ENCODE measurements at places on chromosomes 16 and 17.
A peak's percentile ranks its signal among the peaks of the same experiment; 100 is the strongest.

GRCh38 chr17:15351925-15352324, 10.5 kb upstream of the TEKT3 start:
- no peak for DNase-seq

DNA sequence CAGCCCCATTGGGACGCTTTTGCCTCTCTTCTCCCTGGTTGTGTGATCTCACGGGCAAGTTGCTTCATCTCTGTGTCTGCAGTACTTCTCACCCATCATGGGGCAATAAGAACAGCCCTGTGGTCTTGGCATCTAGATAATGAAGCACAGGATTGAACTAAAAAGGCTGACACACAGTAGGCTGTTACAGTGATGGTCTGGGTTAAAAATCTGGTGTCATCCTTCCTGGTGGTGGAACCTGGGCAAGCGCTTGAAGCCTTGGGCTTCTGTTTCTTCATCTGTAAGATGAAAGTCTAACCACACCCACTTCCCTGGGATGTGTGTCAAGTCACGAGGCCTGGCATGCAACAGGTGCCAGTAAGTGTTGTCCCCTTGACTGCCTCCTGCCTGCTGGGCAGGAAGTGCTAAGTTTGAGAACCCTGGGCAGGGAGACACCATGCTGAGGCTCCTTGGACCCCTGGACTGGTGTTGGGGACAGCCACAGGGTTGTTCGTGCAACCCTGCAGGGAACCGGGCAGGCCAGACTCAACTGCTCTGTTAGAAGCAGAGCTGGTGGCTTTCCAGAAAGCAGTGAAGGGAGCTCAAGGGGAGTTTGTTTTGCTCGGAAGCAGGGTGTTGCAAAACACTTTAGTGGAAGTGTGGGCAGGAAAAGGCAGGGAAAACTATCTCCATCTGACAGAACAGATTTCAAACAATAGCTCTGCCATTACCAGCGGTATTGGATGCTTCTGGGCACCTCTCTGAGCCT, 5.9 kb upstream of the MAP2K3 start:
- no peak for DNase-seq

GRCh38 chr16:1188432-1189189, 35.7 kb downstream of the CACNA1H start:
- no peak for DNase-seq

GRCh38 chr17:64320613-64321553, 57.8 kb upstream of the TEX2 start:
- DNase-seq, result peak; percentile 88

- no peak for DNase-seq
Observed at GRCh38 chr16:72910875-72911274, 137.1 kb downstream of the ZFHX3 start.

DNA sequence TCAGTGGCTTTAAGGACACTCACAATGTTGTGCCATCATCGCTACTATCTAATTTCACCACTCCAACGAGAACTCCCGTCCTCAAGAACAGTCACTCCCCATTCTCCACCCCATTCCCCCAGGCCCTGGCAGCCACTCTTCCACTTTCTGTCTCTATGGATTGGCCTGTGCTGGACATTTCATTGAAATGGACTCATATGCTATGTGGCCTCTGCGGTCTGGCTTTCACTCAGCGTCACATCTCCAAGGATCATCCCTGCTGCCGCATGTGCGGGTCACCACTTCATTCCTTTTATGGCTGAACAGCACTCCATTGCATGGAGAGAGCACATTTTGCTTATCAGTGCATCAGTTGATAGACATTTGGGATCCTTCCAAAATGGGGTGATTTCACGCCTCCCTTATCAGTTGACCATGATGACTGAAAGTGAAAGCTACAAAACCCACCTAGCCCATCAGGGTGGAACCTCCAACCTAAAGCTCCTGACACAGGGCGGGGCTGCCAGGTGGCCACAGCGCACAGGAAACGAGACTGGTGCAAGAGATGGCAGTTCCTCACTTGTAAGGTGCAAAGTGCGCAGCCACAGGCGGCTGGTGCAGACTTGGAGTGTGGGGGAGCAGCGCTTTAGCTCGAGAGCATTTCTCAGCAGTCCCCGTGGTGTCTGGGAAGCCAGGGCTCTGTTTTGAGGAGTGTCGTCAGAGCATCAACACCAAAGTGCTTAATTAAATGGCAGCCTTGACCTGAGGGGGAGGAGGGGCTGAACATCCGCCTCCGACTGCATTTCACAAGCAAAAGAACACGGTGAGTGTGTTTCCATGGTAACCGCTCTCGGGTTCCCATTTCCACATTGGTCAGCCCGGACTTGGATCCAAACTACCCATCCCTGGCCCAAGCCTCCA, 23.8 kb downstream of the COTL1 start:
- DNase-seq, result no peak

DNA sequence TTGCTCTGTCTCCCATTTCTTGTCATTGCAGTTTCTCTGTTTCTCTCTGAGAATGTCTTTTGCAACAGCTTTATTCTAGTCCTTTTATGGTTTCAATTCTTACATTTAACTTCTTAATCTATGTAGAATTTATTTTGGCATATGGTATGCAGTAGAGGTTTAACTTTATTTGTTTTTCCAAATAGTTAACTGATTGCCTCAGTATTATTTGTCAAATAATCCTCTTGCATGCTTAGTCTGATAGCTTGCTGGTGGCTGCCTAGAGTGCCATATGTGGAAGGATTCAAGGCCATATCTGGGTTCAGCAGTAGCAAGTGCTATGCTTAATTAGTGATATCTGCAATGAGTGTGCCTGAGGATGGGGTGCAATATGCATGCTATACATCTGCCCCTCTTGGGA, 6.9 kb downstream of the SNTB2 start:
- no peak for DNase-seq

DNA sequence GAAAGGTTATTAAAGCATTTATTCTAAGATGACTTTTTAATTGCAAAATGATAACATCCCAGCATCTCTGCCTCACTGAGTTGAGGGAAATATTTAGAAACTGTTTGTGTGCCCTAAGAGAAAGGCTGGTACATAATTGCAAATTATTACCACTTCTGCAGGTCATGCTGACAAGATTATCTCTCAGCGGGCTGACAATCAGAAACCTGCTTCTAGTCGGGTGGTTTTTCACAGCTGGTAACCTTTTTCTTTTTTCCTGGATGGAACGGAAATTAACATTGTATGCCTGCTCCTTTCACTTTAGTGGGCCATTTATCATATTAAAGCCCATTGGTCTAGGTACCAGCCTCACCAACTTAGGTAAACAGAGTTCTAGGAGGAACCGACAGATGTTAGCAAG, 17.0 kb upstream of the NUDT7 start:
- no peak for DNase-seq

DNA sequence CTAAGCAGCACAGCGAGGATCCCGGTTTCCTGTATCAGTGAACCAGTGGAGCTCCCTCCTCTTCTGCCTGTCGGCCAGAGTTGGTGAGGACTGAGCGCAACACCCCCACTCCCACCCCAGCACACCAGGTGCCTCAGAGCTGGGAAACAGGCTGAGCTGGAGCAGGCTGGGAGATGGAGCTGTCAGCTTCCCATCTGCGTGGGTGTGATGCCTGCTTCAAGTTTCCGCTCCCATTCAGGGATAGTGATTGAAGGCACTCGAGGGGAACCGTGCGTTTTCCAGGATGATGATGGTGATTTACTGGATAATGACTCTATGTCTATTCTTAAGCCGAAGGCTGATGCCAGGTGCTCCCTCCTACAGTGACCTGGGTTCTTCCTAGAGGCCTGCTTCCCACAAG, 144.5 kb downstream of the TMEM132E start:
- DNase-seq, result no peak

DNA sequence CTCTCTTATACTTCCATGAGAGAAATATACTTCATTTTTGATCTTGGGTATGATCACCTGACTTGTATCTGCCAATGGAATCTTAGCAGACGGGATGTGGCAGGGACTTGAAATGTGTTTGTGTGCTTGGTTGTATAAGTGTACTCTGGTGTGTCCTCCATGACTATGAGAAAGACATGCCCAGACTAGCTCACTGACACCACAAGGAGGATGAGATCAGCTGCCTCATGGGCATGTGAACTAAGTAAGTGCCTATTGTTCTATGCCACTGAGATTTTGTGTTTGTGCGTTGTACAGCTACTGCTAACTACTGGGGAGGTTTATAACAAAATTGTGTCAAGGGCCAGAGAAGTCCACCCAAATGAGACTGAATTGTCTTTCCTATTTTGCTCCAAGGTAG, 402.2 kb upstream of the SALL1 start:
- DNase-seq, result no peak

GRCh38 chr17:66841328-66841727, 6.4 kb downstream of the CACNG5 start:
- DNase-seq, result no peak

GRCh38 chr16:75239542-75240122, 11.8 kb downstream of the BCAR1 start:
- no peak for DNase-seq

- no peak for DNase-seq
Observed at GRCh38 chr17:40563220-40564052, 1.8 kb downstream of the CCR7 start.

GRCh38 chr17:56793957-56794356, 39.8 kb downstream of the C17orf67 start:
- no peak for DNase-seq

GRCh38 chr17:73610331-73610911, 33.8 kb downstream of the SDK2 start:
- no peak for DNase-seq

DNA sequence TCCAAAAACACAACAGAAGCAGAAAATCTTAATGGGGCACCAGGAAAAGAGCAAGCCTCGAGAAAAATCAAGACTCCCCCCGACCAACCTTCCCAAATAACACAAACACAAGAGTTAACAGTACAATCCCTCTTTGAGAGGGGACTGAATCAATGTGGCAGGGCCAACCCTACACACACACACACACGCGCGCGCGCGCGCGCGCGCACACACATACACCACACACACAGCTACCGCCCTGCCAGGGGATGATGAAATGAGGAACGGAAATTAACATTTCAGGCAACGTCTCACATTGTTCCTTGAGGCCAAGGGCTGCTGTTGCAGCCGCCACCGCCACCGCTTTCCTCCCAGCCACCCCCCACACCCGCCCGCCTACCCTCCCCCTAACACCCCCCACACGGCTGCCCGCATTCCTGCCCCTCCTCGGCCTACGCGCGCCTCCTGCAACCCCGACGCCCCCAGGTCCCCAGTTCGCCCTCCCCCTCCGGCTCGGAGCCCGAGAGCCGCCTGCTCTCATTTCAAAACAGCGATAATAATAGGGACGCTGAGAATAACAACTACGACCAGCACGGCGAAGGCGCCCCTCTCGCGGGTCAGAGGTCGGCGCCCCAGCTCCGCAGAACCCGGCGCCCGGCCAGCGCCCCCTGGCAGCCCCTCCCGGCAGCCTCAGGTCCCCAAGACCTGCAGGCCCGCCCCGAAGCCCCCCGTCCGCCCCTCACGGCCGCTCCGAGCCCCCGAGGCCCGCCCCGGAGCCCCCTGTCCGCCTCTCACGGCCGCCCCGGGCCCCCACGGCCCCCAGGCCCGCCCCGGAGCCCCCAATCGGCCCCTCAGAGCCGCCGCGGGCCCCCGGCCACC, 1.1 kb downstream of the ANKRD11 start:
- DNase-seq, result peak; percentile 45

GRCh38 chr16:75379339-75379738, 54.0 kb downstream of the CFDP1 start:
- DNase-seq, result no peak

DNA sequence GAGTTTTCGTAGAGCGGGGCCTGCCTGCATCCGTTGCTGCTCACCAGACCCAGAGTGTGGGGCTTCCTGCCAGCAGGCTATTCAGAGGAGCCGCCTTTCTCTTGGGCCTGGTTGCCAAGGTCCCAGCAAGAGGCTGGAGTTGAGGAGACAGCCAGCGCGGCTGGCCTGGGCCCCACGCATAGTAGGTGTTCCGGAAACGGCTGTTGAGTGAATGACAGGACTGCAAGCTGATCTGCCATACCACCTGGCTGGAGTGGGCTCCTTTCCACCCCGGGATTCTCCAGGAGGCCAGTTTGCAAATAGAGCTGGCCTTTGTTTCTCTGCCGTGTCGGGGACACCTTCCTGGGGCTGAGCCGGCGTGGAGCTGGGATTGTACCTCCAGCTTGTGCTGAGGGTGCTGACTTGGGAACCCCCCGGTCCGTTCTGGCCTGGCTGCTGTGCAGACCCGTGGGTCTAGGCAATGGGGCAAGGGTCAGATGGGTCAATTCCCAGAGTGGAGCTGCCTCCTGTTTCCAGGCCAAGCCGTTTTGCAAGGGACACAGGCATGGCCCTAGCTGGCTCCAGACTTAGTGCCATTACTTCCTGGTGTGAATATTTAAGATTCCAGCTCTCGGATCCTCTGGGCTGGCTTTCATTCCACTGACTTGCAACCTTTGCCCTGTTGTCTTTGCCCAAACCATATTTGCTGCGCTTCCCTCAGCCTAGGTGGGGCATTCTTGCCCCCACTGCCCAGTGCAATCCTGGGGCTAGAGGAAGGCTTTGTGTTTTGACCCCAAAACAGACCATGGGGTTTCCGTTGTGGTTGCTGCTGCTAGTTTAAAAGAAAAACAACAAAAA, 68.8 kb downstream of the CMIP start:
- no peak for DNase-seq

DNA sequence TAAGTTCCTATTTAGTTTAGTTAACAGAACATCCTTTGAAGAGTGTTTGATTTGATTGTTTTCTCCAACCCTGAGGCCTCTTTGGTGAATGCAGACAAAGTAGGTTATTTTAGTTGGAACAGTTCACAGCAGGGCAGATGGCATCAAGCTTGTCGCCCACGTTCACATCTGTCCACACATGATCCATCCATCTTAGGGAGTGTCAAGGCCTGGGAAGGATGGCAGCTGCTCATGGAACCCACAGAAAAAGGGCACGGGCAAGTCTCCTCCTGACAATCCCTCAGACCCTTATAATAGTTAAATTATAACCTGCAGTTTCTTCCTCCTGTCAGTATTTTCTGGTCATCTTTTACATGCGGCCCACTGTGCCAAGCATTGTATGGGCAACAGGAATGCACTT, 60.2 kb downstream of the KNOP1 start:
- peak; percentile 55 for DNase-seq

GRCh38 chr17:21166595-21167210, 39.9 kb downstream of the DHRS7B start:
- DNase-seq, result no peak

DNA sequence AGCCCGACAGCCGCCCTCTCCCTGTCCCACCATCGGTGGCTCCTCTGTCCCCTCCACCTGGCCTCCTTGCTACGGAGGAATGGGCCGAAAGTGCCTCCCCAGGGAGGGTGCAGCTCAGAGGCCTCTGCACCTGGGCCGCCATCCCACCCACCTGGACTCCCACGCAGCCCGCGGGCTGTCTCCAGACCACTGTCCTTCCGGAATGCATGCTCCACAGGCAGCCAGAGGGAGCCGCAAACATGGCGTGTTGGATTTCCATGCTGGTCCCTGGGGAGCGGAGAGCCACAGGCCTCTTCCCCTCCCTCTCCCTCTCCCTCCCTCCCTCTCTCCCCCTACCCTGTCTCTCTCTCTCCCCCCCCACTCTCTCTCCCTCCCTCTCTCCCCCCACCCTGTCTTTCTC, 3.0 kb downstream of the SSTR5 start:
- no peak for DNase-seq

GRCh38 chr16:16197966-16198365, 25.3 kb downstream of the ABCC6 start:
- DNase-seq, result no peak

GRCh38 chr17:39669897-39670735, 1.9 kb downstream of the PNMT start:
- no peak for DNase-seq

Measured in NCI-H1694 treated with DMSO at 0.1 percent for 48 hours (cell line).